BE2C (cell line): ENCODE measurements at places on chromosomes 3 and 15.

DNA sequence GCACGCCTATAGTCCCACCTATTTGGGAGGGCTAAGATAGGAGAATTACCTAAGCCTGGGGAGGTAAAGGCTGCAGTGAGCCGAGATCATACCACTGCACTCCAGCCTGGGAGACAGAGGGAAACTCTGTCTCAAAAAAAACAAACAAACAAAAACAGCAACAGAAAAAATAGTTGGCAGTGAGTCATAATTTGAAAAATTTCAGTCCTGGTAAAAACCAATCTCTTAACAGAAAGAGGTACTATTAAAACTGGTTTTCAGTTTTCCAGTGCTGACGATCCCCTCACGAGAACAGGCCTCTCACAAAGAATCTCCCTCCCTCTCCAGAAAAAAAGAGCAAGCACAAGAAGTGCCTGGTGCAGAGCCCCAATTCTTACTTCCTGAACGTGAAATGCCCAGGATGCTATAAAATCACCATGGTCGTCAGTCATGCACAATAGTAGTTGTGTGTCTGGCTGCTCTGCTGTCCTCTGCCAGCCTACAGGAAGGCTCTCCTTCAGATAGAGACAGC is 22.8 kb upstream of the MAP4 start:
- DNase-seq = no peak

DNA sequence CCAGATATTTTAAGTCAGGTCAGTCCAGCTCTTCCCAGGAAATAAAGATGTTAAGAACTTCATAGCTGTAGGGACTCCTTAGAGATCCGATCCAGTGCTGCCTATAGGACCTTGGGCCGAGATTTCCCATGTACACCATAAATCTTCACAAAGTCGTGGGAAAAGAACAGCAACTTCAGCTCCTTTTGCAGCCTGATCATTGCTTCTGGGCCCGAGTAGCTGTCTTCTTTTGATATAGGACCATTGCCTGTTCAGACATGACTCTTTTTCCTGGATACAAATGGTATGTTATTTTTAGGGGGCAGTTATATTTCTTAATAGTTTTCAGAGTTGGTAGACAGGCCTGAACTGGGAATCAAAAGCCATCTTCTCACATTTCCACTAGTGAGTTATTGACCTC is 20.5 kb downstream of the IL1RAP start:
- no peak for DNase-seq

GRCh38 chr3:62805106-62805505 is 70.1 kb downstream of the CADPS start:
- DNase-seq = no peak

DNA sequence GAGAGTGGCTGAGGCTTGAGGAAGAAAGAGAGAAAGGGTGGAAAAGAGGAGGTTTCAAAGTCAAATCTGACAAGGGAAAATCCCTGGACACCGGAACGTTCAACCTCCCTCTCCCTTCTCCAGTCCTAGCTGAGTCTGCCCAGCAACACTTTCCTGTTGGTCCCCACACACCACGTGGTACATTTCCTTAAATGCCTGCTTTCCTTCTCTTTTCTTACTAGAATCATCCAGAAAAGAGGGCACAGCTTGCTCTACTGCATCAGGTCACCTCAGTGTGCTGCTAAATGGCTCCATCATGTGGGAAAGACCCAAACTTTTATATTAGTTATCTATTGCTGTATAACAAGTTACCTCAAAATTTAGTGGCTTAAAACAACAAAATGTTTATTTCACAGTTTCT is 181.2 kb downstream of the NECTIN3 start:
- DNase-seq = no peak

GRCh38 chr3:114582929-114583328 is 289.1 kb downstream of the TIGIT start:
- no peak for DNase-seq

- DNase-seq = no peak
Observed at GRCh38 chr3:49177073-49177472, 5.7 kb downstream of the KLHDC8B start.
